ENCODE measurements at places on chromosomes 3 and 15.

DNA sequence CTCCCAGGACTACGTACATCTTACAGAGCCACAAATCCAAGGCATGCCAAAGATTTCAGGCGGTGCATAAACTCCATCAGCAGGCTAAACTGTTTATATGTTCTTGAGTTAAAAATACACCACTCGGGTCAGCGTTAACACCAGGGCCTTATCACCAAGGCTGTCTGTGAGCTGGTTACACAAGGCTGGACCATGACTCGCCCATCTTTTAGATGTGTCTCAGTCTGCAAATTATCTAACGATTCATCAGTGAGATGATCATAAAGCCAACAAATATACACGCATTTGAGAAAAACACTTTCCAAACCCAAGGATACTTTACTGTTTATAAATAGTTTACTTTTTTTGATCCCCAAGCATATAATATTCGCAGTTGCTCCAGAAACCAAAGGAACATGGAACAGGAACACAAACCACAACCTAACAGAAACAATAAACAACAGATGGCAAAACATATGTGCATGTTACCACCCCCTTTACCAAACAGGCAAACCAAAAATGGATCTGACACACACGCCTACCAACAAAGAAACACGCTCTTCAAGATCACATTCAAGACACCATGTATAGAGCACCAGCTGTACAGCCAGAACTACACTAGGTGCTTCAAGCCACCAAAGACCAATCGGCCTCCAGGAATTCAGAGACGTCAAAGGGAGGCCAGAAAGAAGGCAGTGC is 15.4 kb downstream of the LRIG1 start:
- no peak for DNase-seq

GRCh38 chr3:111596328-111596727 is 1.2 kb upstream of the ZBED2 start:
- no peak for DNase-seq

GRCh38 chr3:140268610-140269009 is 333.6 kb downstream of the CLSTN2 start:
- no peak for DNase-seq

DNA sequence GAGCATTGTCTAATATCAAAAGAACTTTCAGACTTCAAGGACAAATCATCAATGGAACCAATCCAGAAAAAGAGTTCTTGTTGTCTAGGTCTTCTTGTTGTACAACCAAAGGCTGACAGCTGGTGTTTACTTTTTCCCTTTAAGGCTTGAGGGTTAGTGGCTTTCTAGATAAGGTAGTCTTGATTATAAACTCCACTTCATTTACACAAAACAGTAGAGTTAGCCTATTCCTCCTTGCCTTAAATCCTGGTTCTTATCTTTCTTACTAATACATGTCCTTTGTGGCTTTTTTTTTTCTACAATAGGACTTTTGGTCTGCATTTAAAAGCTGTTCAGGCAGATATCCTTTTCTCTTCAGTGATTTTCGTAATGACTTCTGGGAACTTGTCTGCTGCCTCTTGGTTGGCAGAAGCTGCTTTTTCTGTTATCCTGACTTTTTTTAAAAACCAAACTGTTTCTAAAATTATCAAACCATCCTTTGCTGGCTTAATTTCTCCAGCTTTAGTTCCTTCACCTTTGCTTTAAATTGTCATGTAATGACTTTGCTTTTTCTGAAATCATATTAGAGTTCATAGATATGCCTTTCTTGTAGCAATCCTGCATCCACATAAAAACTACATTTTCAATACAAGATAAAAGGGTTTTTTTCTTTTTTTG is 44.8 kb downstream of the STRIT1 start:
- no peak for DNase-seq

GRCh38 chr3:14201940-14202684 is 23.5 kb downstream of the LSM3 start:
- DNase-seq: no peak

DNA sequence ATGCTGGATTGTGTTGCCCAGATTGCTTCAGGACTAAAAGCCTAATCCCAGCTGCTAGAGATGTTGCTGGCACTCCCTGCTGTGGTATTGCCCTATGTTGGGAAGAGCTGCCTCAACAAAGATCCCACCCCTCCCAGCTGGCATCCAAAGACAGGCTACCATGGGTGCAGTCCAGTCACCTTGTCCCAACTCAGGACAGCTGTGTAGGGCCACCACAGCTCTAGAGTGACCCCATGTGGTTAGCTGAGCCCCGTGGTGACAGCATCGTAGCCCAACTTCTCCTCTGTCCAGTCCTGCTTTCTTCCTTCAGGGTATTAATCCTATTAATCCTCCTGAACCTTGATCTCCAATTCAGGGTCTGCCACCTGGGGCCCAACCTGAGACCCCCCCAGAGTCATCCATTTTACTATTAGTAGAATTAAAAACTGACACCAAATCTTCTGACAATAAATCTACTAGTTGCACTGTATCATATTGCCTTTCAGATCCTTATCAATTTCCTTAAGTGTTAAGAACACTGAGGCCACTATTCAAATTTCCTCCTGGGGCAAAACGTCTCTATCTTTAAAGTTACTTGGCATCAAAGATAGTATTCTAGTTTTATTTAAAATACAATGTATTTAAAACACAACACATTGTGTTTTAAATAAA is 83.5 kb downstream of the AQP9 start:
- DNase-seq: no peak

DNA sequence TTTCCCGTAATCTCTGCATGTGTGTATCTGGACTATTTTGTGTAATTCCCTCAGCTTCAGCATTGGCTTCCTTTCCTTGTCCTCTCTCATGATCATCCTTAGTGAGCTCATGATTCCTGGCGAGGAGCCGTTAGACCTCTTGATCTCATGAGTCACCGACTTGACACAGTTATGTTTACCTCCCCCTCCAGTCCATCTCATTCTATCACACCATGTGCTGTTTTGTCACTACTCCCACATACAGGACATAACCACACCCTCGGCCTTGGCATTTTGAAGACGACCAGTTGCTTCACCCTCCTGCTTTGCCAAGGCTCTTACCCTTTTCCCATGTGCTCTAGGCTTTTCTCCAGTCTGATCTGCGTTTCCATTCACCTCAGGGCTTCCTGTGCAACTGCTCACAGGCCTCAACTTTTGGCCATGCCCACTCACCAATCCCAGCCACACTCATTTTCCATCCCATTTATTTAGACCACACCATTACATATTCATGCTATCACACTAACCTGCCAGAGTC is 41.5 kb downstream of the CP start:
- no peak for DNase-seq

DNA sequence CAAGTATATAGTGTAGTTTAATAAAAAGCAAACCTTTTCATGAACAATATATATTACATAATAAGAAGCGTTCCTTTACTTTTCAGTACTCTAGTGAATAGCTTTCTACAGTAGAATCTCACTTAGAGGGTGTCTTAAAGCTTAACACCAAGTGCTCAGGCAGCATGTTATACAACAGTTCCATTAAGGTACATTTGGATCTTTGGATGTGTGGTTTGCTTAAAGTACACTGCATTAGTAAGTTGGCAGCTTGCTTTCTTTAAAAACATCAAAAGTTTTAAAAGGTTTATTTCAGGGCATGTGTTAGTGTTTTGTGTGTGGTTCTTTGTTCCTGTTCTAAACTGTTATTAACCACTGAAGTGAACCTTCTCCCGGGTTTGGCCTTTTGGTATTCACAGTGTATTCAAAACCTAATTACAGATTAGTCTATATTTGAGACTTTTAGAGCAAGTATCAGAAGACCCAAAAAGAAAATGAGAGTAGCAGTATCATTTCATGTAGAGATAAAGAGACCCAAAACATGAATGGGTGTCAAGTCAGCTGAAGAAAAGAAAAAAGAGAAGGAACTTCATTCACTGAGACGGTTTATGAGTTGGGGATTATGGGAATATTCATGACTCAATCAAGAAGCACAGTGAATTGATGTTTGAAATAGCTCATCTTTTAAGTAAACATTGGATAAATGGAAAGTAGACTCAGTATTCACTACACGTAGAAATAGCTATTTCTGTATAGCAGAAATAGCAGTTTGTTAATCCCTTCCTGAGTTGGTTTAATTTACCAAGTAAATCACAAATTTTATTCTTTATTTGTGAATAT is 93.9 kb downstream of the OPA1 start:
- DNase-seq: no peak

- no peak for DNase-seq
Measured at GRCh38 chr15:33985287-33985686, 17.0 kb downstream of the CHRM5 start.

Measured in COR-L47 (cell line).